ENCODE measurements at places on chromosomes 2 and 18. TPM values are rescaled to one million over a fixed set of nuclear protein-coding genes. Genes with fewer than 3 reads are reported as not detected.

DNA sequence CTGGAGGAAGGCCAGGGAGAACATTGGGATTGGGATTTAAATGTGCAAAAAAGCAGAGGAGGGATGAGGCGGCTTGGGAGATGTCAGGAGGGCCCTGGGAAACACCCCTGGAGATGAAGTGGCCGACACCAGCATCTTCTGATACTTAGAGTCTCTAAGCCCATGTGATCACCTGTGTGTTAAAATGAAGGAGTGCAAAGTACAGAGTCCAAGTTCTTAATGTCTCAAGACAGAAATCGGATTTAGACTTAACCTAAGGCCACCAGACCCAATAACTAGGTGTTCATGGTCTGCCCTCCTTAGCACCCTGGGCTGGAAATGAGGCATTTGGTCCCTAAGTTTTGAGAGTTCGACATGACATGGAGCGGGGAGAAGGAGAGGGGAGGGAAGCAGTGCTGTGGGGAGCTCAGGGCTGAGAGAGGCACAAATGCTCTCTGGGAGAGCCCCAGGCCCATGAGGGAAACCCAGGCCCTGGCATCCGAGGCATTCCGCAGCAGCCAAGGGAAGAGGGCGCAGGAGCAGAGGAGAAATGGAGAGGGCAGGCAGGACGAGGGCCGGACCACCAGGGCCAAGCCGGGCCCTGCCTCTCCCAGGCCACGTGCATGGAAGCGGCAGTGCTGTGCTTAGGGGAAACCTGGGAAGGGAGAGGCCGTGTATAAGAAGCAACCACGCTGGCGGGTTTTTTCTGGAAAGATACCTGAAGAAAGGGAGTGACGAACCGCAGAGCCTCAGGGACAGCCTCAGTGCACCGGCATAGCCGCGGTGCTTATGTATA lies 63.3 kb downstream of the SFXN5 start:
- H3K27me3 ChIP-seq = no peaks in the 10 kb centered on the region
- no peak overlapping the region for H3K4me3 ChIP-seq
- no peak overlapping the region for H3K27ac ChIP-seq
- DNase-seq = no peak
- peaks cover 7% of the 10 kb centered on the region for H3K4me1 ChIP-seq

DNA sequence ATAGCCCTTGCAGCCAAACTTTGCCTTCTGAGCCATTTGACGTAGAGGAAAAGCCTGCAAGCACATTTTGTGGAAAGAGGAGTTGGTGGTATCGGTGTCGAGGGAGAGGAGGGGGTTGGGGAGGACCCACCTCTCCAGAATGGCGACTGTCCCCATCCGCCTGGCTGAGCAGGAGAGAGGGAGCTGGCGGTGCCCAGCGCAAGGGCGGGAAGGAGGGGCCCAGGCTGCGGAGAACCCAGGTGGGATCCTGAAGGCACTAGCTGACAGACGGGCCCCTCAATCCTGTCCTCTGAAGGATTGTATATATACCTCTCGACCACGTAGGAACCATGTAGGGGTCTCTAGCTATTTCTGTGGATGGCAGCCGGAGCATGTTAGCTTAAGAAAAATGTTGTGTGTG lies 200.3 kb downstream of the LOXHD1 start:
- no peak for DNase-seq
- H3K27ac ChIP-seq = no peak overlapping the region
- no peaks in the 10 kb centered on the region for H3K36me3 ChIP-seq

- no peaks in the 10 kb centered on the region for H3K4me1 ChIP-seq
- H3K36me3 ChIP-seq = no peaks in the 10 kb centered on the region
- no peaks in the 10 kb centered on the region for H3K27me3 ChIP-seq
- no peak overlapping the region for H3K4me3 ChIP-seq
- H3K27ac ChIP-seq = no peak overlapping the region
- DNase-seq = no peak
Observed at GRCh38 chr2:7633566-7634153, 716.4 kb downstream of the RNF144A start.

GRCh38 chr2:1742681-1743395 lies 1.5 kb downstream of the PXDN start:
- H3K36me3 ChIP-seq = no peaks in the 10 kb centered on the region
- H3K4me1 ChIP-seq = peaks cover 58% of the 10 kb centered on the region
- DNase-seq = no peak
- no peaks in the 10 kb centered on the region for H3K27me3 ChIP-seq
- H3K4me3 ChIP-seq = peak overlapping the region; percentile 94
- H3K27ac ChIP-seq = peak overlapping the region; percentile 99

DNA sequence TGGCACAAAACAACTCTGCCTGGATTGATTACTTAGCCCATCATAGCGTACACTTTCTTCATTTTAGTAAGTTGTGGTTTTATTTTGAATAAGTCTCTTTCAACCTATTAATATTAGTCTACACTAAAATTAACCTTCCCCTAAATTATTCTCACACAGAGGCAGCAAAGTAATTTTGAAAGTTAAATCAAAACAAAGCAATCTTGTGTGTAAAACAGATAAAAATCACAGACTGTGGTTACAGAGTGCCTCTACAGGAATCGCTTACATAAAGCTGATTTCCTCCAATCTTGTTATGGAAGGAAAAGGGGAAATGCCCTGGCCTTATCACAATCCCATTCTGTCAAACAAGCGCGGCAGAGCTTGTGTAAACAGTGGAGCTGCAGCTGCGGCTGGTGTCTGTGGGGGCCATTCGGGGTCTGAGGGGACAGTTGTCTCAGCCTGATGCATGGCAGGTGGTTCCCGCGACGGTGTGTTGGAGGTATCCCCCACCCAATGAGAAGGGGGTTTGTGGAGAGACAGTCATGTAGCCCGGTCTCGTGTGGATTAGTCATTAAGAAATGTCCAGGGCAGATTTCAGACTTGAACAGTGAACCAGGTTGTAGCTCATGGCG lies 42.1 kb downstream of the BCL2L11 start:
- DNase-seq = no peak
- no peaks in the 10 kb centered on the region for H3K27me3 ChIP-seq
- H3K4me1 ChIP-seq = peaks cover 51% of the 10 kb centered on the region
- no peak overlapping the region for H3K4me3 ChIP-seq

- no peaks in the 10 kb centered on the region for H3K27me3 ChIP-seq
- H3K36me3 ChIP-seq = no peaks in the 10 kb centered on the region
- DNase-seq = no peak
- H3K4me3 ChIP-seq = no peak overlapping the region
Observed at GRCh38 chr2:133941666-133942065, 312.2 kb upstream of the MGAT5 start.

GRCh38 chr2:238289574-238289973 lies 1.2 kb upstream of the PER2 start:
- no peak overlapping the region for H3K27ac ChIP-seq
- H3K4me1 ChIP-seq = peaks cover 16% of the 10 kb centered on the region
- no peaks in the 10 kb centered on the region for H3K27me3 ChIP-seq
- no peaks in the 10 kb centered on the region for H3K36me3 ChIP-seq
- H3K4me3 ChIP-seq = peak overlapping the region; percentile 92
- no peak for DNase-seq

DNA sequence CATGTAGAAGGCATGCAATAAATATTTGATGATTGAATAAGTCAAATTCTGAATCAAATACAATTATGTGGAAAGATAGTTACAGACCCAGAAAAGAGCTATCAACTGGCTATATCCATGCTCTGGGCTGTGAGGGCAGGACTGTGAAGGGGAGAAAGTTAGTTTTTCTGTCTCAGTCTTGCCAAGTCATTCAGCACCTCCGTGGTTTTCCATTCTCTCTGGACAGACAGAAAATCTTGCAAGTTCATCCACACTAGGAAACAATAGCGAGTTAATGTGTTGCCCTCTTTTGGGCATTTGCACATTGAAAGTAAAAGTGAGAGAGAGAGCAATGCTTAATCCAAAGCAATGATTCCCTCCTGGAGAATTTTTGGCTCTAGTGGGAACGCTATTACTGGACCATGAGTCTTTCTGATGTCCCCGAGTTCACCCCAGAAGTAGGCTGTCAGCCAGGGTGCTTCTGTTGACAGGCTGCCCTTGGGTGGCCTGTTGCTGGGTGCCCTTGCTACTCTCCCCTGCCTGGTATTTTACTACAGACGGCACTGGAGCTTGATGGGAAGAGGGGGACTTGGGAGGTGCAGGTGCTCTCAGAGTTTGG lies 238.3 kb downstream of the LOXHD1 start:
- peak; percentile 25 for DNase-seq
- peak overlapping the region; percentile 60 for H3K27ac ChIP-seq
- H3K4me3 ChIP-seq = peak overlapping the region; percentile 36

DNA sequence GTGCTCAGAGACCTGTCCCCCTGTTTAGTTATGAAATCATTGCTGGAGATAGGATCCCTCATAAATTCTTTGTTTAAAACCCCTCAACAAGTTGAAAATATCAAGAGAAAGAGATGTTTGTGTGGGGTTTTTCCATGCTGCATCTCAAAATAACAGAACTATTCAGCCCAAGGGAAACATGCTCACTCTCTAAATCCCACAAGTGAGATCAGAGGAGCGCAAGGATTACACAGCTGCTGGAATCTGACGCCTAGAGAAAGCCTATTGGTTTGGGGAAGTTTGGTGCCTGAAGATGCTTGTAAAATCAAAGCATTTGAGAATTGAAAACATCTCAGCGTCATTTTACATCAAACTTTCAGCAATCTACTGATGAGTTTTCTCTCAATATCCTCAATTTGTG lies 7.9 kb downstream of the FSHR start:
- no peak for DNase-seq
- no peak overlapping the region for H3K27ac ChIP-seq
- H3K36me3 ChIP-seq = no peaks in the 10 kb centered on the region
- no peaks in the 10 kb centered on the region for H3K4me1 ChIP-seq
- no peaks in the 10 kb centered on the region for H3K27me3 ChIP-seq

DNA sequence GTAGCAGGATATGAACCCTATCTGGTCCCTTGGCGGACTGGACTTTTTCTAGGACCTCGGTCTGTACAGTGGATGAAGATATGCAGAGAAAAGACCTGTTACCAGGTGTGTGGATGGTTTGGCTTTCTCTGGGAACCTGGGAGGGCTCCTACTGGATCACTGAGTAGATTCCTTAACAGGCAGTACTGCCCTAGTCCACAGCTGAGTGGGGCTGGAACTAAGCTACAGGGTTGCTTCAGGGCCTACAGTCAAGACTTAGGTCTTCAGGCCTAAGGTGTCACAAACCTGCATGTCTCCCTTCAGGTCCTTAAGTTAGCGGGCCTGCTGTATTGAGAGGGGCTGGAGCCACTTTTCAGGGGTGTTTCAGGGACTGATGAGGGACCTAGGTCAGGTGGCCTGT lies 42.9 kb downstream of the ORC4 start:
- H3K27me3 ChIP-seq = no peaks in the 10 kb centered on the region
- peaks cover 3% of the 10 kb centered on the region for H3K4me1 ChIP-seq
- no peak for DNase-seq
- peaks cover 3% of the 10 kb centered on the region for H3K36me3 ChIP-seq
- no peak overlapping the region for H3K27ac ChIP-seq

DNA sequence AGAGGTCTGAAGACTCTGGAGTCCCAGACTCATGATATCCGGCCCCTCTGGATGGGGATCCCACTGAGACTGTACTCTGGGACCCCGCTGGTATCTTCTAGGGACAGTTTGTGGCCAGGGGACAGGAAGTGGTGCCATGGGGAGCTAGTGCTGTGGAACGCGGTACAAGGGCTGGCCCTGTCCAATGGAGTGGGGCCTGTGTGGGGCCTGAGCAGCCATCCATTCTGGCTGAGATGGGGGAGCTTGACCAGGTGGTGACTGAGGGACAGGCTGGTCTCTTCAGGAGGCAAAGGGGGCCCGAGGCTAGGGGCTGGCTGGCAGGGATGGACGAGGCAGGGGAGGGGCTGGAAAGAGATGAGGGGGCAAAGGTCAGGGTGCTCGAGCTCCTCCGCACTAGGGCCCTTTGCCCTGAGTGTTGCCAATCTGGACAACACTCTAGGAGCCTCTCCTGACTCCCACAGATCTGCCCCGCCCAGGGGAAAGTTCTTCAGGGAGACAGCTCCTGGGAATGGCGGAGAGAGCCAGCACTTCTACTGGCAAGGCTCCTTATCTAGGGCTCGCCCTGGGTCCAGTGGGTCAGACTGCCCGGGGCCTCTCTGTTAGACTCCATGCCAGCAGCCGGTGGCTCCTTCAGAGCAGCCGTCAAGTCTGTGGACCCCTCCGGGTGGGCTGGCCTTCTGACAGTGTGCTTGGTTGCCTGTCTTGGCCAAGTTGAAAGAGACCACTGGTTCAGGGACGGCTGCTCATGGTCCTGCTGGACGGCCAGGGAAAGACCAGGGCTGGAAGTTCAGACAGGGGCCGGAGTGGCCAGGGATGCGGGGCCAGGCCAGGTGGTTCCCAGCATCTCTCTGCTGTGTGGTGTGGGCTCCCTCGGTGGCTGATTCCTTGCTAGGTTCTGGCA lies 12.3 kb downstream of the MALL start:
- H3K4me3 ChIP-seq = no peak overlapping the region
- H3K27ac ChIP-seq = peak overlapping the region; percentile 90
- no peak for DNase-seq
- no peaks in the 10 kb centered on the region for H3K27me3 ChIP-seq
- H3K36me3 ChIP-seq = no peaks in the 10 kb centered on the region
- H3K4me1 ChIP-seq = peaks cover 69% of the 10 kb centered on the region

Gene PLEKHH2
- total RNA-seq = 29.5 TPM

Gene RBBP8
- total RNA-seq = 10.2 TPM

Gene UGP2
- 176 TPM for total RNA-seq

Gene C1QL2
- not detected for total RNA-seq

All from thoracic aorta (tissue), 2 donors.